ENCODE measurements at places on chromosomes 5 and 9.
A peak's percentile ranks its signal among the peaks of the same experiment; 100 is the strongest.

- DNase-seq = no peak
These were observed 194.0 kb upstream of the KLF4 start for GRCh38 chr9:107683566-107683965.

DNA sequence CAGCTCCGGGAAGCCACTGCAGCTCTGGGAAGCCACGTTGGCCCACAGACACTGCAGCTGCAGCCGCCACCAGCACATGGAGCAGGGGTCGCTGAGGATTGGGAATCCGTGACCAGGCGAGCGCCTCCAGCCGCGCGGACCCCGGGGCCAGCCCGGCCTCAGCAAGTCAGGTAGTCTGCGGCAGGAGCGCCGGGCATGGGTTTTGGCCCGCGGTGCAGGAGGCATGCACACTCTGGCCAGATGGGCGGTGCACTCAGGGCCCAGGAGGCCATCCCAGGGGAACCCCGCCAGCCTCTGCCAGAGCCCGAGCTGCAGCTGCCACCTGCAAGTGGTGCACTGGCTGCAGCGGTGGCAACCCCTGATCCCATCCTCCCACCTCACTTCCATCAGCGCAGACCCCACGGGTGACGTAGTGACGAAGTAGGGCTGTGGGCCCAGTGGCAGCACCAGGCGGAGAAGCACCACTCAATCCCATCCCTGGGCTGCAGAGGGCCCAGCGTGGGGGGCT lies 368.3 kb upstream of the SPATA31A5 start:
- no peak for DNase-seq

- peak; percentile 69 for DNase-seq
These were observed 23.1 kb downstream of the SPTAN1 start for GRCh38 chr9:128575469-128575868.

- DNase-seq = no peak
These were observed 5.0 kb upstream of the SET start for GRCh38 chr9:128684065-128684324.

GRCh38 chr5:115723220-115723619 lies 93.2 kb downstream of the CDO1 start:
- no peak for DNase-seq

GRCh38 chr5:159178978-159179377 lies 30.4 kb downstream of the RNF145 start:
- peak; percentile 88 for DNase-seq

All from fibroblast of skin of scalp (primary cell).